ENCODE measurements at places on chromosomes 4 and X.

DNA sequence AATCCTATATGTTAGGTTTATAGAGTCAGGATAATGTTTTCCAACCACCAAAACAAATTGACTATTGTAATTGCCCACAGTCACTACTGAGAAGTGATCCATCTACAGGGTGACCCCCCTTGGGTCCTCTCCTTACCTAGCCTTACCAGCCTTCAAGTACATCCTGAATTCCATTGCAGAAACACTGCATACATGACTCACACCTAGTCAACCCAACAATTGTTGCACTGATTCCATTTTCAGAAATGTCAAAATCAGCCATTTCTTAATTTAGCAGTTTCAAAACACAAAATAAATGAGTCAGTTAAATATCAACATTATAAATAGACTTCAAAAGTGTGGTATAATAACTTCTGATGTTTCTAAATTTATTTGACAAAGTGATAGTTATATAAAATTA is 106.3 kb upstream of the TNIP3 start:
- no peak overlapping the region for H3K27ac ChIP-seq
- peaks cover 6% of the 10 kb centered on the region for H3K4me1 ChIP-seq
- no peaks in the 10 kb centered on the region for H3K36me3 ChIP-seq
- no peaks in the 10 kb centered on the region for H3K27me3 ChIP-seq
- no peak overlapping the region for H3K4me3 ChIP-seq
- no peak for DNase-seq

DNA sequence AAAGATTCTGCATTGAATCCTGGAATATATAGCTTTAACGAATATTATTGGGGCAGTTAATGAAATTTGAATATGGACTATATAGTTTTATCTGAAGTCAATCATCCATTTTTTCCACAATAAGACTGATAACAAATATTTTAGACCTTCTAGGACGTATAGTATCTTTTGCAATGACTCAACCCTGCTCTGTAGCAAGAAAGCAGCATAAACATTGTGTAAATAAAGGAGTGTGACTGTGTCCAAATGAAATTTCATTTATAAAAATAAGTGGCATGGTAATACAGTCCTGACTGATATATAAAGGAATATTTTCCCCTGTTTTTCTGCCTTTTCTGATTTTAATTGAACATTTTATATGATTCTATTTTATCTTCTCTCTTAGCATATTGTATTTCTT is 947.7 kb upstream of the SLIT2 start:
- H3K36me3 ChIP-seq = no peaks in the 10 kb centered on the region
- H3K4me3 ChIP-seq = no peak overlapping the region
- no peaks in the 10 kb centered on the region for H3K4me1 ChIP-seq
- DNase-seq = no peak

GRCh38 chr4:92253550-92253949 is 50.2 kb upstream of the GRID2 start:
- H3K4me3 ChIP-seq = no peak overlapping the region
- H3K4me1 ChIP-seq = no peaks in the 10 kb centered on the region
- H3K36me3 ChIP-seq = no peaks in the 10 kb centered on the region
- DNase-seq = no peak
- no peak overlapping the region for H3K27ac ChIP-seq

DNA sequence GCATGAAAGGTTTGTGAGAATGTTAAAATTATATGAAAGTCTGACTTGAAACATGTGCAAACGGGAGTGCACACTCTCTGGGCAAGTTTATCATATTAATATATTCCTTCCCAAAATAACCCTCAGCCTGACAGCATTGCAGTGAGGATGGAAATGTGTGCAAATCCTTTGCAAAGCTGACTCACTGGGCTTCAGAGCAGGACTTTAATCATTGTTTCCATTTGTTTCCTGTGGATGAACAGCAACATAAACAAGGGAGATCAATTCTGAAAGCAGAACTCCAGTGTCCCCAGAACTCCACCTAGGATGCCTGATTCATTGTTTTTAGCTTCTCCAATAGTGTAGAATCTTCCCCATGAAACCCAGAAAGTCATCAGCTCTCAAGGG is 32.9 kb downstream of the SLC2A9 start:
- H3K4me3 ChIP-seq = no peak overlapping the region
- no peaks in the 10 kb centered on the region for H3K4me1 ChIP-seq

DNA sequence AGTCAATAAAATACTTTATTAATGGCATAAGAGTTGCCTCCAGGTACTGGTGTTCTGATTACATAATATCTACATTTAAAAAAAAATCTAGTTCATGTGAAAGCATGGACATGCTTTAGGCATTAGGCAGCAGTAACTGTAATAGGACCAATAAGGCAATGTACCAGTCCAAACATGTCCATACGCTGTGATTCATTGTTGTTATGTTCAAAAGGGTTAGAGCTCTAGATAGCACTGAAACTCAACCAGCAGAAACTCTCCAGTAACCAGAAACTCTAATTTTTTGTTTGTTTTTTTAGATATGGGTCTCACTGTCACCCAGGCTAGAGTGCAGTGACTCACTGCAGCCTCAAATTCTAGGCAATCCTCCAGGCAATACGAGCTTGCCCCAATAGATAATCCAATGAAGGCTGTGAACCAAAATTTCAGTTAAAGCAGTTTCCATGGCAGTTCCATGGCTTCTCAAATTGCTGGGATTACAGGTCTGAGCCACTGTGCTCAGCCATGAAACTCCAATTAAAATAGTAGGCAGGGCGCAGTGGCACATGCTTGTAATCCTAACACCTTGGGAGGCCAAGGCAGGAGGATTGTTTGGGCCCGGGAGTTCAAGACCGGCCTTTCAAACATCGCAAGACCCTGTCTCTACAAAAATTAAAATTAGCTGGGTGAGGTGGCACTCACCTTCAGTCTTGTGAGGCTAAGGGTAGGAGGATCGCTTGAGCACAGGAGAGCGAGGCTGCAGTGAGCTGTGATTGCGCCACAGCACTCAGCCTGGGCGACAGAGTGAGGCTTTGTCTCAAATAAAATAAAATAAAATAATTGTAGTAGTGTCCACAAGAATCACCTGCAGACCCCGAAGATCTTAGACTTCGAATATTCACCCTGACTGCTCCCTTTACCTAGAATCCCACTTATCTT is 36.3 kb downstream of the MGARP start:
- no peak overlapping the region for H3K4me3 ChIP-seq
- no peaks in the 10 kb centered on the region for H3K36me3 ChIP-seq
- no peaks in the 10 kb centered on the region for H3K27me3 ChIP-seq
- H3K4me1 ChIP-seq = no peaks in the 10 kb centered on the region
- no peak overlapping the region for H3K27ac ChIP-seq

Measured in activated naive CD8-positive, alpha-beta T cell treated with anti-CD3 and anti-CD28 coated beads, Interleukin-2, amount 50 U/mL, for 24 hours (primary cell).